ENCODE measurements at places on chromosomes 16 and 17.

DNA sequence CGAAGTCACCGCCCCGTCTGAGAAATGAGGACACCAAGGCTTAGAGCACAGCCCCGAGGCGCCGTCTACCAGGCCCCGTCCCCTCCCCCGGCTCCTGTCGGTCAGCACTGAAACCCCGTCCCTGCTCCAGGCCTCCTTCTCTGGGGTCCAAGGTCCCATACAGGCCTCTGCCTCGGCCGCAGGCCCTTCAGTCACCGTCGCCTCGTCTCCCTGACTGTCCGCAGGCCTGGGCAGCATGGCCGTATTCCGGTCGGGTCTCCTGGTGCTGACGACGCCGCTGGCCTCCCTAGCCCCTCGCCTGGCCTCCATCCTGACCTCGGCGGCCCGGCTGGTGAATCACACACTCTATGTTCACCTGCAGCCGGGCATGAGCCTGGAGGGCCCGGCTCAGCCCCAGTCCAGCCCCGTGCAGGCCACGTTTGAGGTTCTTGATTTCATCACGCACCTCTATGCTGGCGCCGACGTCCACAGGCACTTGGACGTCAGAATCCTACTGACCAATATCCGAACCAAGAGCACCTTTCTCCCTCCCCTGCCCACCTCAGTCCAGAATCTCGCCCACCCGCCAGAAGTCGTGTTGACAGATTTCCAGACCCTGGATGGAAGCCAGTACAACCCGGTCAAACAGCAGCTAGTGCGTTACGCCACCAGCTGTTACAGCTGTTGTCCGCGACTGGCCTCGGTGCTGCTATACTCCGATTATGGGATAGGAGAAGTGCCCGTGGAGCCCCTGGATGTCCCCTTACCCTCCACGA lies 617 bp downstream of the COASY start:
- no peak for DNase-seq

DNA sequence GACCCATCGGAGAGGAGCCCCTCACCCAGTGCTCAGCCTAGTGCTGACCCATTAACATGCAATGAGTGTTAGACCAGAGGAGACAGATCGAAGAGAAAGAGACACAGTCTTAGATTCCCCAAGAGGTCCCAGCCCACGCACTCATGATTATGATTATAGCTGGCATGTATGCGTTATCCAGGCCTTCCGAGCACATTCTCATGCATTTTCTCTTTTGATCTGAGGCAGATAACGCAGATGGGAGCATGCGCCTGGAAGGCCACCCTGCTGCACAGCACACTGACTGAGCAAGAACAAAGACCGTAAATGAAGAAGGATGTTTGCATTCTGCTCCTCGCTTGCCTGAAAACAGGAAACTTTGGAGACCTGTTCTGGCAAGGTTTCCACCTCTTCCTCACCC lies 232.7 kb downstream of the SOX9 start:
- no peak for DNase-seq

GRCh38 chr17:2374549-2375285 lies 26.1 kb downstream of the MNT start:
- DNase-seq = no peak

DNA sequence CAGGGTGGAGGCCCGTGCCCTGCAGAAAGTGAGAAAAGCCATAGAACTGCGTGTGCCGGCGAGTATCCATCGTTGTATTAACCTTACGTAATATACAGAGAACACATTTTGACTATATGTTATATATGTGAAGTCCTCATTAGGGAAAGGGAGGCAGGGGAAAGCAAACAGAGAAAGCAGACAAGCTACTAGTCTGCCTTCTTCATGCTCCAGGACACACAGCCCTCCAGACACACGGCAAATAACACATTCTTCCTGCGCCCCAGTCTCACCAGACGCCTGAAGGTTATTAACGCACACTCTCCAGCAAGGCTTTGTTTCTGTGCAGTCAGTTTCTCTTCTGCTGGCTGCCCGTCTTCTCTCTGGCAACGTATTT lies 28.8 kb downstream of the PRDM7 start:
- DNase-seq = no peak

GRCh38 chr16:16146380-16147315 lies 76.6 kb downstream of the ABCC6 start:
- DNase-seq = peak; percentile 58

- DNase-seq = no peak
Observed at GRCh38 chr16:82700541-82701235, 73.9 kb downstream of the CDH13 start.

DNA sequence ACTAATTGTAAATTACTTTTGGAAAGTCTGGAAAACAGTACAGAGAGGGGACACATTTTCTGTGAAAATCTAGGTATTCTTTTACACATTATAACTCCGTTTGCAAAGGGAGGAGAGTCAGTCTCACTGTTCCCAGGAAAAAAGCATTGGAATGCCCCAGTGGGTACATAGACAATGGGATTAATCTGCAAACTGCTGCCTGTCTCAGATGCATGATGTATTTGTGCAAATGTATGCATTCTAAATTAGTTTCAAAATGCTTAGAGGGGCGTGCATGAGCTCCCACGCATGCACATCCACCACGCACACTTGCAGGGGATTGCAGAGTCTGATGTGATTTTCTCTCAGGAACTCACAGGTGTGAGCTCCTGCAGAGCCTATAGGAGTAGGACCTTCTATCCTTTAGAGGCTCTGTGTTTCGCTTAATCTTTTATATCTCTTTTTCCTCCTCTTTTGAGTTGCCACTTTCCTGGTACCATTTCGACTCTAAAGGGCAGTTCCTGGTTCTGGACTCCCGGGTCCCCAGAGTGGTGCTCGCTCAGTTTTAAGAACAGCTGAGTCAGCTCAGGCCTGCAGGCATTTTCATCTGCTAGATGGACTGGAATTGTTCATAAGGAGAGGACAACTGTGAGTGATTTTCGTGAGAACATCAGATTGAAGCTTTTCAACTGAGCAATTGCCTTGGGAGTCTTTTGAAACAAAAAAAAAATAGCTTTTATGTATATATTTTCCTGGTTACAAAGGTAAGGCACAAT lies 1.1 kb downstream of the BCO1 start:
- no peak for DNase-seq

DNA sequence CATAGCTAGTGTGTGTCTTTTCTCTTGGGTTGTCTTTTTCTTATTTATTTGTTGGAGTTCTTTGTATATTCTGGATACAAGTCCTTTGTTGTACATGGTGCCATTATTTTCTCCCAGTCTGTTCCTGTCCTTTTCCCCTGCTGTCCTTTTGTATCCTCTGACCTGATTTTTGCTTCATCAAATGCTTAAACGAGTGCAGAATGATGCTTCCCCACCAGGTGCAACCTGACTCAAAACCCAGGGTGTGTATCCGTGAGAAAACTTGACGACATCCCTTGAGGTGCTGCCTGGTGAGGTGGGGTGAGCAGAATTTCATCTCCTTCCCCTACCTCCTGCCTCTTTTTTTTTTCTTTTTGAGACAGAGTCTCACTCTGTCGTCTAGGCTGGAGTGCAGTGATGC lies 88.6 kb downstream of the NTN1 start:
- no peak for DNase-seq

DNA sequence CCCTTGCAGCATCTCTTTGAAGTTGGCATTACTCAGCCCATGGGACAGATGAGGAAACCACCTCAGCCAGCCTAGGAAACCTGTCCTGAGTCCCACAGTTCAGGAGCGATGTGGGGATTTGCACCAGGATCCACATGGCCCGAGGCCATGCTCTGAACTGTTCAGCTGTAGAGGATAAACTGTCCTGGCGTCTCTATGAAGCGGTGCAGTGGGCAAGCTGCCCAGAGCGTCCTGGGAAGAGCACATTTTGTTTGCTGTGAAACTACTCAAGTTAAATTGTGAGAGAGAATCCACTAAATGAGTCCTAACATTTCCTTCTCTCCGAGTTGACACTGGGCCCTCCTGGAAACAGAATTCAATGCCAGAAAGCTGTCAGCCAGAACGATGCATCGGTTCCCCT lies 276.6 kb upstream of the TNRC6C start:
- peak; percentile 84 for DNase-seq

GRCh38 chr17:56891751-56892150 lies 22.1 kb downstream of the TRIM25 start:
- no peak for DNase-seq

GRCh38 chr16:4795181-4795827 lies at the start of gene SMIM22:
Gene SMIM22, plus strand, starts transcription at chr16:4795369. Its CDS starts 366 bp downstream, at chr16:4795735.
- DNase-seq = no peak

Data from femur (tissue), 1 donor.